ENCODE measurements at places on chromosomes 5 and 9.

- DNase-seq, result no peak
These were observed 149.2 kb downstream of the DMRTA1 start for GRCh38 chr9:22595805-22596204.

DNA sequence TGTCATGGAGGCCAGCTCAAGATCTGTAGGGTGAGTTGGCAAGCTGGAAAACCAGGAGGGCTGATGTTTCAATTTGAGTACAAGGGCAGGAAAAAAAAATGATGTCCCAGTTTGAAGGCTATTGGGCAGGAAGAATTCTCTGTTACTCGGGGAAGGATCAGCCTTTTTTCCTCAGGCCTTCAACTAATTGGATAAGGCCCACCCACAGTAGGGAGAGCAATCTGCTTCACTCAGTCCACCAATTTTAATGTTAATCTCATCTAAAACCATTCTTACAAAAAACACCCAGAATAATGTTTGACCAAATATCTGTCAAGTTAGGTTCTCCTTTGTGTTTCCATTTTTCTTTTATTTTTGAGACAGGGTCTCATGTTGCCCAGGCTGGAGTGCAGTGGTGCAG, 382.4 kb downstream of the ARRDC3 start:
- DNase-seq, result no peak

- DNase-seq, result peak; percentile 31
These were observed 202.6 kb downstream of the PIK3R1 start for GRCh38 chr5:68418201-68418600.

GRCh38 chr5:158483281-158483860, 616.3 kb downstream of the EBF1 start:
- no peak for DNase-seq

GRCh38 chr5:78758169-78758839, 109.7 kb upstream of the LHFPL2 start:
- DNase-seq, result peak; percentile 82

DNA sequence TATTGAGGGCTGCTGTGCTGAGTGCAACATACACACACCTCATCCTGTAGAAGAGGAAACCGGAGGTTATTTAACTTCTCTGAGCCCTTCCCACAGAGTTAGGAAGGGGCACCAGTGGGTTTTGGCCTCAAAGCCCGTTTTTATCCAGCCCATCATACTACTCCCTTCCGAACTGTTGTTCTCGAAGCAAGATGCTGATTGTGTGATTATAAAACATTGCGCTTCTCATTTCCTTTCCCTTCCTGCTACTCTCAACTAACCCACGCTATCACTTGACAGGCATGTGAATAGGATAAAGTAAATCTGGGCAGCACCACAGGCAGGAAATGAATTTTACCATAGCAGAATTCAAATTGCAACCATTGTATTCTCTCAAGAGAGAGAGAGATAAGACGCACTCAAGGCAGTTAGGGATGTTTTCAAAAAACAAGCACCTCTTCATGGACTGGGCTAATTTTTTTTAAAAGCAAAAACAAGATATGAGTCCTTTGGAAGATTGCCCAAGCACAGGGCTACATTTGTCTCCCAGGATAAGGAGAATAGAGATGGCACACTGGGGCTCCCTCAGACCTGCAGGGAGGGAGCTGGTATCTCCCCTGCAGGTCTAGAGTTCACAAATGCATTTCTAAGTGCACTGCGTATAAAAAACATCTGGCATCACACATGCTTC, 52.6 kb downstream of the GNA14 start:
- peak; percentile 35 for DNase-seq

- peak; percentile 42 for DNase-seq
These were observed 2123.7 kb upstream of the C9orf72 start for GRCh38 chr9:29697011-29697410.

Data from choroid plexus epithelial cell (primary cell).